ENCODE measurements at places on chromosomes 1 and 21. TPM values are rescaled to one million over a fixed set of nuclear protein-coding genes. Genes with fewer than 3 reads are reported as not detected.

The RABIF gene
- total RNA-seq = 9.4 TPM

The CRNN gene
- total RNA-seq = not detected

The IL20 gene
- total RNA-seq = not detected

The RAVER2 gene
- 12.4 TPM for total RNA-seq

The GPR157 gene
- total RNA-seq = 9.0 TPM

The TFF1 gene
- 2.2 TPM for total RNA-seq

The CLCA1 gene
- total RNA-seq = not detected

The DEDD gene
- total RNA-seq = 29.8 TPM

The PAPPA2 gene
- 0.50 TPM for total RNA-seq

The HEATR1 gene
- total RNA-seq = 43.0 TPM

The FAM78B gene
- not detected for total RNA-seq

The PRAMEF7 gene
- total RNA-seq = not detected

The RGS8 gene
- total RNA-seq = not detected

The PLK3 gene
- 12.7 TPM for total RNA-seq

The CYP4B1 gene
- total RNA-seq = 3.1 TPM

The OR2T10 gene
- total RNA-seq = not detected

The ACTL8 gene
- total RNA-seq = 0.55 TPM

The DNASE2B gene
- not detected for total RNA-seq

The ZNF683 gene
- not detected for total RNA-seq

The ADGRL4 gene
- total RNA-seq = not detected

The LIN28A gene
- total RNA-seq = not detected

The S1PR1 gene
- 0.15 TPM for total RNA-seq

The ATAD3C gene
- total RNA-seq = 4.2 TPM

The NBPF6 gene
- total RNA-seq = 0.94 TPM

All from PC-9 (cell line).